ENCODE measurements at places on chromosomes 16 and 17.

- peak; percentile 74 for DNase-seq
Measured at GRCh38 chr16:86653285-86654006, 75.1 kb downstream of the FOXL1 start.

DNA sequence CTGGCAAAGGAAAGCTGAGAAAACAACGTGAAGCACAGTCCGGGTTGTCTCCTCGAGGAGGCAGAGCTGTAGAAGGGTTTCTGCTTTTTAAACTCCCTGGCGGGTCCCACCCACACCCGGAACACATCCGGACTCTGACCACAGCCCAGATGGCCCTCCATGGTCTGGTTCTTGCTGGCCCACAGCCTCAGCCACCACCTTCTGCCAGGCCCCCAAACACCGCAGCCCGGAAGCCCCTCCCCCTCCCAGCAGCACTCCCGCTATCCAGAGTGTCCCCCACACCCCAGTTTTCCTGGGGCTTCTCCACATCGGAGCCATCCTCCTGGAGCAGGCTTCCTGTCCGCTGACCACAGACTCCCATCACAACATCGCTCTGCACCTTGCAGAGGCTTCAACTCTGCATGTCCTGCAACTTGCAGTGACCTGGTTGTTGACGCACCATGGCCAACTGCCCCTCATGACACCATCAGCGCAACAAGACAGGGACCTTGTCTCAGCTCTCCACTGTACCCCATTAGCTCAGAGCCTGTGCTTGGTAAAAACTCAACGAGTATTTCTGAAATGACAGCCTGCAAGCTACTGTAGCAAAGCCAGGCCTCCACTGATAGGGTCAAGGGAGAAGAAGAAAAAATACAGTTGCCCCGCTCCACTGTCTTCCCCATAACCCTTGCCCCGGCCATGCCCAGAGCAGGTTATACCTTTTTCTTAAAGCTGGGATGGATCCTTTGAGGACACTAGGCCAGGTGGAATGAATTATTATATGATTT is 129.8 kb downstream of the C16orf78 start:
- DNase-seq = no peak

- DNase-seq = no peak
Measured at GRCh38 chr16:21713549-21714368, 50.0 kb downstream of the OTOA start.

DNA sequence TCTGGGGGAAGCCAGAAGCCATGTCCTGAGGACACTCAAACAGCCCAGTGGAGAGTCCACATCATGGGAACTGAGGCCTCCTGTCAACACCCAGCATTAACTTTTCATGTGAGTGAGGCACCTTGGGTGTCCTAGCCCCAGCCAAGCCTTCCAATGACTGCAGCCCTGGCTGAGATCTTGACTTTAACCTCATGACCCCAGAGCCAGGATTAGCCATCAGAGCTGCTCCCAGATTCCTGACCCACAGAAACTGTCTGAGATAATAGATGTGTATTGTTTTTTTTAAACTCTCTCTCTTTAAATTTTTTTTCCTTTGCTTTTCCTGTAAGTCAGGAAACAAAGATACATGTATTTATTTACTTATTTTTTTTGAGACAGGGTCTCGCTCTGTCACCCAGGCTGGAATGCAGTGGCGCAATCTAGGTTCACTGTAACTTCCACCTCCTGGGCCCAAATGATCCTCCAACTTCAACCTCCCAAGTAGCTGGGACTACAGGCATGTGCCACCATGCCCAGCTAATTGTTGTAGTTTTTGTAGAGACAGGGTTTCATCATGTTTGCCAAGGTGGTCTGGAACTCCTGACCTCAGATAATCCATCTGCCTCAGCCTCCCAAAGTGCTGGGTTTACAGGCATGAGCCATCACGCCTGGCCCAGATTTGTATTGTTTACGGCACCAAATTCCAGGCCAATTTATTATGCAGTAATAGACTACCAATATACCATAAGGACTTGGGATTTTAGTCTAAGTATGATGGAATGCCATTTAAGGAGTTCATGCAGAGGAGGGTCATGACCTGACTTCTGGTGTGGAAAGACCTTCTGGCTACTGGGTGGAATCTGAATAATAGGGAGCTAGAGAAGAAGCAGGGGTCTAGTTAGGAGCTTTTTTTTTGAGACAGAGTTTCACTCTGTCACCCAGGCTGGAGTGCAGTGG is 14.0 kb upstream of the TMEM94 start:
- no peak for DNase-seq

- DNase-seq = no peak
Measured at GRCh38 chr16:5557966-5558365, 460.4 kb upstream of the EEF2KMT start.

- no peak for DNase-seq
Measured at GRCh38 chr17:57818066-57818465, 31.8 kb downstream of the MRPS23 start.

GRCh38 chr16:24848065-24848464 is 2.3 kb downstream of the SLC5A11 start:
- peak; percentile 79 for DNase-seq

- DNase-seq = no peak
Measured at GRCh38 chr17:31623990-31624389, 232.5 kb downstream of the RAB11FIP4 start.

DNA sequence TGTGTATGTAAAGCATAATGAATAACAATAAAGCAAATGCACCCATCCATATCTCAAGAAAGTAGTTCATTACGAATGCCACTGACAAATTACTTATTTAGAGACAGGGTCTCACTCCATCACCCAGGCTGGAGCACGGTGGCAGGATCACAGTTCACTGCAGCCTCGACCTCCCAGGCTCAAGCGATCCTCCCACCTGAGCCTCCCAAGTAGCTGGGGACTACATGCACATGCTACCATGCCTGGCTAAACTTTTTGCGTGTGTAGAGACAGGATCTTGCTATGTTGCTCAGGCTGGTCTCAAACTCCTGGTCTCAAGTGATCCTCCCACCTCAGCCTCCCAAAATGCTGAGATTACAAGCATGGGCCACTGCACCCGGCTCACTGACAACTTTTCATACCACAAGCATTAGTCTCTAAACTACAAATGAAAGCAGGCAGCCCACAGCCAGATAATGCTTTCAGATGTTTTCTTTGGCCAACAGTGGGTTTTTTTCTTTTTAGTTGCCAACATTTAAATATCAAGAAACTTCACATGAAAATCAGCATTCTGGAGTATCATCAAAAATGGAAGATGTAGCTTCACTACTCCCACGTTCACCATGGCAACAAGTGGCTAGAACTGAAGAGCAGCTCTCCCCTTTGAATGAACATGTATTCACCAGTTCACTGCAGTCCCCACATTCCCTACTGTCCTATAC is 7.7 kb downstream of the ARHGAP17 start:
- peak; percentile 85 for DNase-seq

DNA sequence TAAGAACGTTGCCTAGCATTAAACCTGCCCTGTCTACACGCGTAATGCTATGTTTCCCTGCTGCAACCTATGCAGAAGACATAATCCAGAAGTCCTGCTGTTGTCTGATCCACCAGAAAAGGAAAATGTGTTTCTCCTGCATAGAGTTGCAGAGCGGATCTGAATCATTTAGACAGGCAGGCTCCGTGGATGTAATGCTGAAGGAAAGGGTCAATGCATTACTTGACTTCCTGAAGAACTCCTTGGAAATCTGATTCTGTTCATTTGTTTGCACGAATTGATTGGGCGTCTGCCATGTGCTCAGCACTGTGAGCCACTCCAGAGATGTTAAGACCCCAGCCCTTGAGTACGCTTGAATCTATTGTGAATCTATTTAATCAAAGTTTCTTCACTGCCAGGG is 83.4 kb downstream of the FOXL1 start:
- peak; percentile 63 for DNase-seq

DNA sequence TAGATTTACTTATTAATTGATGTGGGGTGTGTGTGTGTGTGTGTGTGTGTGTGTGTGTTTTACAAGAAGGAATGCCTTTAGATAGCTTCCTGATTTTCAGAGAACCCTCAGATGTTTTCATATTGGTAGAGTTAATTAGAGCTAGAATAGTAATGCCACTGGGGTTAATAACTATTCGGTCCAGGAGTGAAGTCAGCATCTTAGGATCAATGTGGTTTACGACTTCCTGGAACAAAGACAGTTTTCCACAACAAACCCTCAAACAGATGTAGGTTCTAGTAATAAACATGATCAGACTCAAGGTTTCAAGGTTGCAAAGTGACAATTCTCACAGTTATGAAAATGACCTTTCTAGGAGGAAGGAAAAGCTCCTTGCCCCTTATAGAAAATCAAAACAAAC is 12.2 kb upstream of the SLC52A1 start:
- peak; percentile 3 for DNase-seq

- DNase-seq = no peak
Measured at GRCh38 chr16:90018652-90019542, at the start of gene DBNDD1. DBNDD1 (minus strand) TSS chr16:90019456; CDS start chr16:90019341, 115 bp downstream.

DNA sequence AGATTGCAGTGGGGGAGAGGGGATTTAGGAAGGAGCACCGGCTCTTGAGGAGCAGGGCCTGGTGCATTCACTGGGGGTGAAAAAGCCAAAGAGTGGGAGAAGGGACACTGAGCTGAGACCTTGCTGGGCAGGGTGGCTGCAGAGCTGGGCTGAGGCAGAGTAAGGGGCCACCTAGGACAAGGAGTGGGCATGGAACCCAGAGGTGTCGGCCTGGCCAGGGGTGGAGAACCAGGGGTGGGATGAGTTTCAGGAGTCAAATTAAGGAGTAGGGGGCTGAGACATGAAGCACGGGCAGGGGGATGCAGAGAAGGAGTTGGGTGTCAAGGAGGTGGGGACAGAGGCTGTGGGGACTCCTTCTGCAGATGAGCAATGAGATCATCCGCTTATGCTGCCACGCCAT is 20.1 kb downstream of the DNAH2 start:
- no peak for DNase-seq

DNA sequence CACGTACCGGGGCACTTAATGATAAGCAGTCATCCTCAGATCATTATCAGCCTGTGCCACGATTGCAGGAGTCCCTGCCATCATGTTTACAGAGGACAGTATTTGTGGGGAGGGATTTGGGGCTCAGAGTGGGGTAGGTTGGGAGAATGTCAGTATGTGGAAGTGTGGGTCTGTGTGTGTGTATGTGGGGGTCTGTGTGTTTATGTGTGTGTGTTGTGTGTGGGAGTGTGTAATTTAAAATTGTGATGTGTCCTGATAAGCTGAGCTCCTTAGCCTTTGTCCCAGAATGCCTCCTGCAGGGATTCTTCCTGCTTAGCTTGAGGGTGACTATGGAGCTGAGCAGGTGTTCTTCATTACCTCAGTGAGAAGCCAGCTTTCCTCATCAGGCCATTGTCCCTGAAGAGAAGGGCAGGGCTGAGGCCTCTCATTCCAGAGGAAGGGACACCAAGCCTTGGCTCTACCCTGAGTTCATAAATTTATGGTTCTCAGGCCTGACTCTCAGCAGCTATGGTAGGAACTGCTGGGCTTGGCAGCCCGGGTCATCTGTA is 13.5 kb upstream of the EFCAB13 start:
- no peak for DNase-seq

DNA sequence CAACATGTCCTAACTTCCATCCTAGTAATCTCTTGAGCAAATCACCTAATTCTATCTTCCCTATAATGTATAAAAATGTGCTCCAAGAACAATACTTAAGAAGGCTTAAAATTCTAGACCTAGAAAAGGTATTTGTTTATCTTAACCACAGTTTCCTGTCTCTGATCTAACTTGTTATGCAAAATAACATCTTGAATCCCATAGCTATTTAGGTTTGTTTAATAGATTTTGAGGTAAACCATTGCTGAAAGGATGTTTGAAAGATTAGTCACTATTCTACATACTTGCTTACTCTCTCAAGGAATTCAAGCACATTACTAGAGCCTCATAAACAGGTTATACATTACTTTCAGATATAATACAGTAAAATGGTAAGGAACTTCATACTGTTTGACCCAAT is 13.0 kb downstream of the CA10 start:
- DNase-seq = peak; percentile 1

GRCh38 chr17:41580244-41580575 is 6.5 kb downstream of the KRT14 start:
- no peak for DNase-seq

GRCh38 chr16:54484700-54485099 is 198.1 kb upstream of the IRX3 start:
- no peak for DNase-seq

- DNase-seq = peak; percentile 63
Measured at GRCh38 chr17:15233022-15233805, 31.9 kb downstream of the PMP22 start.

- no peak for DNase-seq
Measured at GRCh38 chr16:31400191-31400590, 7.1 kb downstream of the ITGAD start.

DNA sequence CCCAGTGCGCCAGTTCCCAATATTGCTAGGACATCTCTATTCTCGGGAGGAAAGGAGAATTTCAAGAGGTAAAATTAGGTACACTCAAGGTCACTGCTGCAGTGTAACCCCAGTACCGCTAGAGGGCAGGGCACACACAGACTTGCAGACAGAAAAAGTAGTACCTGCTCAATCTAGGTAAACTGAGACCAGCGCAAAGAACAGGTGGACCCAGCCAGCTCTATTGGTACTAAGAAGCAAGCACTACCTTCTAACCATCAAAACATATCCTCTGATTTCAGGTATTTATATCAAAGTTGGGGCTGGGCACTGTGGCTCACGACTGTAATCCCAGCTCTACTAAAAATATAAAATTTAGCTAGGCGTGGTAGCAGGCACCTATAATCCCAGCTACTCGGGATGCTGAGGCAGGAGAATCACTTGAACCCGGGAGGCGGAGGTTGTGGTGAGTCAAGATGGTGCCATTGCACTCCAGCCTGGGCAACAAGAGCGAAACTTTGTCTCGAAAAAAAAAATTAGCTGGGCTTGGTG is 3.6 kb upstream of the WDR81 start:
- peak; percentile 51 for DNase-seq

- no peak for DNase-seq
Measured at GRCh38 chr17:78458091-78458490, 79.6 kb downstream of the PGS1 start.

DNA sequence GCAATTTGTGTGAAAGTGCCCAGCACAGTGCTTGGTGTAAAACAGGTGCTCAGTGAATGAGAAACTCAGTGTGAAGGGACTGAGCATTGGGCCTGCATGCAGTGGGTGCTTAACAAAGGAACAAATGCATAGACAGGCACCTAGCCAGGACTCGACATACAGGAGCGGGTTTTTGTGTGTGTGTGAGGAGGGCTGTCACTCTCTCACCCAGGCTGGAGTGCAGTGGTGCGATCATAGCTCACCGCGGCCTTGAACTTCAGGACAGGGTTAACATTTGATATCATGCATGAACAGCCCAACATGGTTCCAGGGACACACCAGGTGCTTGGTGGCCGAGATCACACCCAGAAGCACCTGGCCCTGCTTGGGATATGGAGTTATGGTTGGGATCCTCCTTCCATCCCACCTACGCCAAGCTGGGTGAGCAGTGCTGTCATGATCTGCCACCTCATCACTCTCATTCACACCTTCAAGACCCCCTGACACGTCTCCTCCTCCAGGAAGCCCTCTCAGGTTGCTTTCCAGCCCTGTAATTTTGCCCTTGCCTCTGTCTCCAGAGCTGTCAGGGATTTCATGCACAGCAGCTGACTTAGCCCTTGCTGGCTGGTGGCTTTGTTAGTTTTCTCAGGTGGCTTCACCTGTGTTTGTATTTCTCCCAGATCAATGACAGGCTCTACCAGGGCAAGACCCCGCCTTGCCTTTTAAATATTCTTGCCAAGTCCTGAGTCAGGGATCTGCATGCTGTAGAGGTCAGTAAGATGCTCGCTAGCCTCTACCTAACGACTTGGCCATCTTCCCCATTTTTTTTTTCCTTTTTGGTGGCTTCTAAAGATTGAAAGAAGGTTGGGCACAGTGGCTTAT is 66.4 kb downstream of the OR1D5 start:
- DNase-seq = no peak

Measured in fibroblast of skin of right biceps (primary cell).